CD14-positive monocyte (primary cell): ENCODE measurements at places on chromosomes 7 and 10.

DNA sequence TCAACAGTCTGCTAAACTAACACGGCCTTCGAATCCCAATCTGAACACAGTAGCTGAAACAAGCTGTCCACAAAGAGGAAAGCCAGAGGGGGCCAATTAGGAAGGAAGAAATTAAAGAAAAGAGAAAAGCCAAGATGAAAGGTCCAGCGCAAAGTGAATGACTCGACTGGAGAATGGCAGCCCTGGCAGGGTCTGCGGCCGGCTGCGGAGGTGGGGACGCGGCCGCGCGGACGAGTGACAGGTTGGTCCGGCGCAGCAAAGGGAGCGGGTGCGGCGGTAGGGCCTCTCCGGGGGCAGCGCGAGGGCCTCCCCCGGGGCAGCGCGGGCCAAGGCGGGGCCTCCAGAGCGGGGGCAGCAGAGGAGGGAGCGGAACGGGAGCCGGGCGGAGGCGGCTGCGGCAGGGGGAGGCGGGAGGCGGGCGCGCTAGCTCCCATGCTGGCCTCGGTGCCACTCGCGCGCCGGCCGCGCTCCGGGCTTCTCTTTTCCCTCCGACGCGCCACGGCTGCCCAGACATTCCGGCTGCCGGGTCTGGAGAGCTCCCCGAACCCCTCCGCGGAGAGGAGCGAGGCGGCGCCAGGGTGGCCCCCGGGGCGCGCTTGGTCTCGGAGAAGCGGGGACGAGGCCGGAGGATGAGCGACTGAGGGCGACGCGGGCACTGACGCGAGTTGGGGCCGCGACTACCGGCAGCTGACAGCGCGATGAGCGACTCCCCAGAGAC is at the start of gene VWC2:
TSS of gene VWC2 (plus strand) at position 421 of the 718 bp plus-strand sequence. CDS start 1,798 bp downstream, outside the sequence.
- no peak for DNase-seq

GRCh38 chr7:105656922-105657521 is 75.7 kb upstream of the EFCAB10 start:
- DNase-seq = peak; percentile 47

DNA sequence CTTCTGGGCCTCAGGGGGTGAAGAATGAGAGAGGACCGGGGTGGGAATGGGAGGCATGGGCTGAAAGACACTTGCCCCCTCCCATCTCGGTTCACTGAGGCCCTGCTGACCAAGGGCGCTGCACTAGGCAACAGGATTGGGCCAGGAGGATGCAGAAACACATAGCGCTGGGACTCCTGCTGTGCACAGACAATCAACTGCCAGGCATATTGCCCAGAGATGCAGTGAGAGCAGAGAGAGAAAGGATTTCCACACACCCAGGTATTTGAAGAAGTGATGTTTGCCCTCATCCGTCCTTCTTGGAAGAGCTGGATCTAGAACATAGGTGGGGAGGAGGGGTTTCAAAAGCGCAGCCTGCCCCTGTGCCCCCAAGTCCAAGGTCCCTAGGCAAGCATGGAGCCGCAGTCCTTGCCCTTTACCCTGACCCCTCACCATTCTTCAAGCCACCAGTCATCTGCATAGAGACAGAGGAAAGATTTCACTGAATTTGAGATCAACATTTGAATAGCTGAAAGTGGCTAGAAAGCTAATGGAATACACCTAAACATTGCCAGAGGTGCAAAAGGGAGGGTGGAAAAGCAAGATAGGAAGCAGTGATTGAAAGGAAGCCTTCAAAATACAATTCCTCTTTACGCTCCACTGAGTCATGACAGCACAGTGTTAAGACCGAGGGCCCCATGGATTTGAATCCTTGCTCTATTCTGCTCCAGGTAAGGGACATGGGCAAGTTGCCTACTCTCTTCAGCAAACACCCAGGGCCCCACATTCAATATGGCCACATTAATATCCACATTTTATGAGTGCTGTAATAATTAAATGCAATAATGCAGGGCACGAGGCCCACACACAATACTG is 44.2 kb upstream of the TNS3 start:
- DNase-seq = no peak

GRCh38 chr7:116032886-116033285 is 2.3 kb upstream of the TFEC start:
- no peak for DNase-seq

GRCh38 chr10:77592510-77592909 is 45.1 kb downstream of the KCNMA1 start:
- DNase-seq = no peak

GRCh38 chr7:38448584-38449234 is 175.3 kb upstream of the TARP start:
- no peak for DNase-seq

GRCh38 chr7:36312915-36313334 is 76.7 kb upstream of the ANLN start:
- no peak for DNase-seq

GRCh38 chr10:62755662-62756653 is 48.6 kb upstream of the ADO start:
- DNase-seq = no peak
